ENCODE measurements at places on chromosomes 2 and 18.

- no peak for DNase-seq
Observed at GRCh38 chr2:239200646-239201530, 199.9 kb downstream of the HDAC4 start.

GRCh38 chr18:78460558-78460957, 519.1 kb upstream of the SALL3 start:
- DNase-seq: no peak

DNA sequence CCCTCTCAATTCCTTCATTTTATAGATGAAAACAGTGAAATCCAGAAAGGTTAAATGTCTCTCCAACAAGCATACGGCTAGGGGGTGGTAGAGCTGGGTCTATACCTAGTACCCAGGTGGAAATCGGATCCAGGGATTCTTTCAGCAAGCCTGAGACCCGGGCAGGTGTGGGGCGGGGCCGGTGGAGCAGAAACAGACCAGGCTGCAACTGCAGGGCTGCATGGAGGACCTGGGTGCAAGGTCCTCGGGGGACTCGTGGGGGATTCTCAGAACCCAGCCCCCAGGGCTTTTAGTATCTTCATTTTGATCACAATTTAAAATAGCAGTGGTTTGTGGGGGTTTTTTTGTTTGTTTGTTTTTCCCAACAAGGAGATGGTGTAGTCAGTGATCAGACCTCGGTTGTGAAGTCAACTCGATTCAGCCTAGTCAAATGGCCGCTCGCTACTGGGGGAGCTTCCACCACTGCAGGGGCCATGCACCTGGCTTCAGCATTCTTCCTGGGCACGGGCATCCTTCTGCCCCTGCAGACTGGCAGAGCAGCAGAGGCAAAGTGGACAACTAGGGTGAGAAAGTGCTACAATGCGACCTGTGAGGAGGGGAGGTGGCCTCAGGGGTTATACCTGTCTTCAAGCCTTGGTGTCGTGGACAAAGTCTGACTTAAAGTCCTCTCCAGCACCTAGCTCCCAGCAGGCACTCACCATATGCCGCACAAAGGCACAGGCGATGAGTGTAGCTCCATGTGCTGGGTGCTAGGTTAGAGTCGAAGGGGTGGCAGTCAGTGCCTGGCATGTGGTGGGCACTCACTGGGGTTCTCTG, 46.3 kb downstream of the GORASP2 start:
- no peak for DNase-seq

DNA sequence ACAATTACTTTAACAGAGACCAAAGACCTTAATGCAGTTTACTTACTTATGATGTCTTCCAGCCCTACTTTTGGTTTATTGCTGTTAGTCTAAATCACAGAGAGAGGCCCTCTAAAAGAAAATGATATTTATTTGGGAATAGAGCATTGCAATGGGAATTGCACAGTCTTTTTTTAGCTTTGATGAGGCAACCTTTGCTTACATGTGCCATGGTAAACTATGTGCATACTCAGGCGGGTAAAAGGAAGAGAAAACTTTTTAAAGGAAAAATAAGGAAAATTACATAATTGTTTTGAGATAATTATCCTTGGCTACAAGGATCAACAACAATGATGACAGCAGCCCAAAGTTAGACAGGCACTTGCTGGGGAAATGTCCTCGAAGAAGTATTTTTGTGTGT, 78.6 kb downstream of the EFEMP1 start:
- DNase-seq: no peak

DNA sequence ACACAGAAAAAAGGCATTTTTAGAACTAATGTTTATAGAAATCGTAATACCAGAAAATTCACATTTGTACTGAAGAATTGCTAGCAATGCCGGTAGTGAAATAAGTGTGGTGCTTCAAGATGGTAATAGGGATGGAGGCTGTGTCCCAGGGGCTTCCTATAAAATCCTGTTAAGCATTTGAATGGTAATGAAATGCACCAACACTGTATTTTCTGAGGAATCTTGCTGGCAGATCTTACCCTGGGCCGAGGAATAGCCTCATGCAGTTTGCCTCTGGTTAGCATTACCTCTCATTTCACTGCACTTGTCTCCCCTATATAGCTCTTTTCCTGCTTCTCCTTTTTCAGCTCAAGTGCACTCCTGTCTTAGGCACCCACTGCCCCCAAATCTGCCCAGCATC, 501.6 kb upstream of the NRP2 start:
- DNase-seq: no peak
